Large intestine (tissue), 12 donors: ENCODE measurements at places on chromosomes 4 and X. TPM values are rescaled to one million over a fixed set of nuclear protein-coding genes. Genes with fewer than 3 reads are reported as not detected.

DNA sequence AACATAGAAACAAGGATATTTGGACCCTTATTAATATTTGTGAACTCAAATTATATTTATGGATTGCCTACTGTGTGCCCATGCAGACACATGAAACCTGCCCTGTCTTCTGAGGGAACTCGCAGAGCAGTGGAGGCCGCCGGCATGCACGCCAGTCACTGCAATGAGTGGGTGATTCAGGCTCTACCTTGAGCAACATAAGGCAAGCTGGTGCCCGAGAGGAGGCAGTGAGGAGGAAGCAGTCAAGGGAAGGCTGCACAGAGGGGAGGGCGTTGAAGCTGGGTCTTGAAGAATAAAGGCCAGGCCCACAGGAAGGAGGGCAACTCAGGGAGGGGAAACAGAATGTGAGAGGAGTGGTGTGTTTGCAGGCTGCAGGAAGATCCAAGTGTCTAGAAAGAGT lies 52.8 kb downstream of the PPEF2 start:
- no peak for DNase-seq

GRCh38 chrX:8242431-8243020 lies 71.5 kb upstream of the VCX2 start:
- no peak for DNase-seq

RNF150 gene
- polyA plus RNA-seq, result 9.0 TPM

DNA sequence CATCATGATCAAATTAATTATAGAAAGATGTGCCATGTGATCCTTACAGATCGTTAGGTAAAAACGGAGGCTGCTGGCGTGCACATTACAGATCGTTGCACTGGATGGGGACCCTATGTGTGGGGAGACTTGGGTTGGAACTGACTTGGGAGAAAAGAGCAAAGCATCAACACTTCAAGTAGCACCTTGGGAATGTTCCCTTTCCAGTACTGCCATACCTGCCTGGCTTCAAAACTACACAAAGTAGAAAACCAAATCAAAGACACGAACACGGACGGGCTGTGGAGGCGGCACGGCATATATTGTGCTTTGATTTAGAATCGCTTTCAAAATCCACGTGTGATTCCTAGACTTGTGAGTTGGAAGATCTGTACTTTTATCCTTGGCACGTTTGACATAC lies 898 bp downstream of the CMC4 start:
- DNase-seq, result no peak

BMPR1B gene
- 1.2 TPM for polyA plus RNA-seq

DNA sequence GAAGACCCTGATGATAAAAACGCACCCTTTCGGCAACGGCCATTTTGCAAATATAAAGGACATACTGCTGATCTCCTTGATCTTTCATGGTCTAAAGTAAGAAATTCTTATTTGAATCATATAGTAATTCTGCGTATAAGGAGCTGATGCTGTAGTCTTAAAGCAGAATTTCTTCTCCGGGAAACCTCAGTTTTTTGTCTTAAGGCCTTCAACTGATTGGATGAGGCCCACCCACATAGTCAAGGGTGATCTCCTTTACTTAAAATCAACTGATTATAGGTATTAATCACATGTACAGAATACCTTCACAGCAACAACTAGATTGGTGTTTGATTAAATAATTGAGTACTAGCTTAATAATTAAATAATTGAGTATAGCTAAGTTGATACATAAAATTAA lies 62.8 kb upstream of the DOCK11 start:
- DNase-seq, result no peak

MCTS1 gene
- 51.2 TPM for polyA plus RNA-seq

DNA sequence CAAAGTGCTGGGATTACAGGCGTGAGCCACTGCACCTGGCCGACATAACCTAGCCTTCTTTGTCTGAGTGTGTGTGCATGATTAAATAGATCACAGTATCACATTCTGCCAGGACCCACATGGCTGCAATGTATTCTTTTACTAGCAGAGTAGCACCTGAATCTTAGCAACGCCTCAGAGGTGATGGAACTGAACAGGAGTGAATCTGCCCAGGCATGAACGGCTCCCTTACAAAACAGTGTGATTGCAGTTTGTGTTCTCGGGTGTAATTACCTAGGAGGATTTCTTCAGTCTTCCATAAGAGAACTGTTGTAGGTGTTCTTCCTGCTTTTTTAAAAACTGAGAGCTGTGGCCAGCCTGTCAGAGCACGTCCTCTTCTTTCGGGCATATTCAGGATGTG lies 122.7 kb upstream of the STS start:
- no peak for DNase-seq

CABS1 gene
- not detected for polyA plus RNA-seq

CUL4B gene
- 37.9 TPM for polyA plus RNA-seq

GRCh38 chr4:182770259-182770995 lies 146.8 kb downstream of the DCTD start:
- DNase-seq, result peak; percentile 19

DNA sequence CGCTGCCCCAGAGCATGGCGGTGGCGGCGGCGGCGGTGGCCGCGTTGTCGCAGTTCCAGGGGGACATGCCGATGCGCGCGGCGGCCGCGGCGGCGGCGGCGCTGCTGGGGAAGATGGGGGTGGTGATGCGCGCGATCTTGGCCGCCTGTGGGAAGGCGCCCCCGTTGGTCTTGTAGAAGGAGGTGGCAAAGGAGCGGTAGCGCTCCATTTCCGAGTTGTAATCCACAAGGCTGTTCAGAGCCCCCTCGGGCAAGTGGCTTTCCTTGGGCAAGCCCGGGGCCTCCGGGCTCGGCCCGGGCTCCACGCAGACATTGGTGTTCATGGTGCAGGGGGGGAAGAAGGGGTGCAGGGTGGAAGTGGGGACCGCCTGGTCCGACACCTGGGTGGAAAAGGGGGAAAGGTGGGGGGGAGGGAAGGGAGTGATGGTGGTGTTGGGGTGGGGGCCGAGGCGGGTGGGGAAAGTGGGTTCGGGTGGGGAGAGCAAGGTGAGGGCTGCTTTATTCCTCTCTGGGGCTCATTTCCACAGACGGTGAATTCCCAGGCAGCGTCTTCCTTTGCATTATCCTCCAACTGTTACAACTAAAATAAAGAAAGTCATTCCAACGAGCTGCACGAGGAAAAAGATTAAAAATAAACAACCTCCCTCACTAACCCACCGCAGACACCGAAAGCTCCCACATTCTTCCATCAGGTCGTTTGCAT lies 3.1 kb downstream of the CXXC4 start:
- DNase-seq, result peak; percentile 75

DNA sequence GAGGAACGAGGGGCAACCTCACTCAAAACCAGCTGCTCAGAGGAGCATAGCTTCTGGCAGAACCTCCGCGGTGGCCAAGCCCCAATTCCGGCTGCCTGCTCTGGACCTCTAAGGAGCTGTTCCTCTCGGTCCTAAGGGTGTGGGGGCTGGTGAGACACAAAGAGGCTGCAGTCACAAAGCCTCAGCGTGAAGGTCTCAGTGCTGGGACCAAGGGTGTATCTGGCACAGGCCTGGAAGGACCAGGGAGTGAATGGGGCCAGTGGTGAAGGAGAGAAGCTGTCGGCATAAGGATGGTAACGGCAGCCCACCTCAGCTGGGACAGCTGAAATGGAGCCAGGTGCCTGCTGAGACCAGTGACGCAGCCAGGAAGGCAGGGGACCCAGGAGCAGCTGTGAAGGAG lies 5.3 kb downstream of the PDE6B start:
- no peak for DNase-seq

- no peak for DNase-seq
Observed at GRCh38 chrX:3286196-3286945, 60.1 kb downstream of the MXRA5 start.

DNA sequence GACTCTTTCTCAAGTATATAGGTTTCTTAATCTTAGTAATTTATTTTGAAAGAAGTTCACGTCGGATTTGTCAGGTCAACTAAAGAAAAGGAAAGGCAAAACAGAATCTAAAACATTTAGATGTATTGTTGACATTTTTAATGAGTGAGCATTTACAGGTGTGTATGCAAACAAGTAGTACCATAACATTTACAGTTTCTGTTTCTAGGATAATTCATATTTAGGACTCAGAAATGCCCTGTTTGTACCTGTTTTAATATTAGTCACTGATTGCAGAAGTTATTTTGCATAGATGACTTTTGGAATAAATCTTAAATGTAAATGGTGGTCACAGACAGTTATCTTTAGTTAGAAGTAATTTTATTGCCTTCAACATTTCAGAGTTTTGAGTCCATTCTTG lies 151.3 kb upstream of the NUDT6 start:
- DNase-seq, result no peak

- DNase-seq, result no peak
Observed at GRCh38 chr4:177667687-177668086, 225.4 kb upstream of the AGA start.

GRCh38 chrX:153509592-153509991 lies 7.8 kb upstream of the ATP2B3 start:
- no peak for DNase-seq

GIMD1 gene
- polyA plus RNA-seq, result 0.06 TPM

GRCh38 chrX:2799369-2799768 lies 29.4 kb upstream of the GYG2 start:
- DNase-seq, result no peak

GRCh38 chr4:2276581-2277325 lies 14.8 kb upstream of the MXD4 start:
- DNase-seq, result no peak

- DNase-seq, result no peak
Observed at GRCh38 chrX:11836284-11836683, 78.2 kb downstream of the MSL3 start.

DNA sequence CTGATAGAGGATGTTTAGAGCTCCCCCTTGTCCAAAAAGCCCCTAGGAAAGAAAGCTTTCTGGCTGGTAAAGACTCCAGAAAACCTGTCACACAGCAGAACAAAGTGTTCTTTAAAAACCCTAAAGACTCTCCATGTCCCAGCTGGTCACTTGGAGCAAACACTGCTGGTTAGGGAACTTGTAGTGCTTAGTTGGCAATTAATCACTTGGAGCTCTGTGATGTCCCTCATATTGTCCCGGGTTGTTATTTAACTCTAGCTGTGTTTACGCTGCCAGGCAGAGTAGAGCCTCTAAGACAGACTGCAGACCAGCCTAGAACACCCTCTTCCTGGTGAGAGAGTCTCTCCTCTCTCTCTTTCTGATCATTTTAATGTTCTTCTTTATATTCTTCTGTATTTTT lies 267.3 kb downstream of the BCOR start:
- DNase-seq, result no peak

GRCh38 chr4:2743518-2744445 lies 12.4 kb downstream of the TNIP2 start:
- DNase-seq, result no peak

DNA sequence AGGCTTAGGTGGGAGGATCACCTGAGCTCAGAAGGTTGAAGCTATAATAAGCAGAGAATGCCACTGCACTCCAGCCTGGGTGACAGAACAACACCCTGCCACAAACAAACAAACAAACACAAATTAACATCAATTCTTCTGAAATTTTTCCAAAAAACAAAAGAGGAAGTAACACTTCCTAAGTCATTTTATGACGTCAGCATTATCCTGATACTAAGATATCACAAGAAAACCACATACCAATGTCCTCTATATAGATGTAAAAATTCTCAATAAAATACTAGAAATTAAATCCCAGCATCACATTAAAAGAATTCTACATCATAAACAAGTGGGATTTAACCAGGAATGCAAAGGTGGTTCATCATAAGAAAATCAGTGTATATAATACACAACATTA lies 64.4 kb upstream of the STK26 start:
- DNase-seq, result no peak

MGAT4D gene
- polyA plus RNA-seq, result not detected

DNA sequence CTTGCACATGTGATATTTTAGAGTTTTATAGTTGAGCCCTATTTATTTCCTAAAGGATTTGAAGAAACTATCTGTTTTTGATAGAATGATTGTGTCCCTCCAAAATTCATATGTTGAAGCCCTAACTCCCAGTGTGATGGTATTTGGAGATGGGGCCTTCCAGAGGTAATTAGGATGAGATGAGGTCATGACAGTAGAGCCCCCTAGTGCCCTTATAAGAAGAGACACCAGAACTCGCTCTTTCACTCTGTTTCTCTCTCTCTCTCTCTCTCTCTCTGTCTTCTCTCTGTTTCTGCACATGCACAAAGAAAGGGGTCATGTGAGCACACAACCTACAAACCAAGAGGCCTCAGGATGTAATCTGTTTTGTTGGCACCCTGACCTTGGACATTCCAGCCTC lies 921.9 kb upstream of the DIAPH2 start:
- DNase-seq, result no peak

NAT8L gene
- 1.2 TPM for polyA plus RNA-seq

DNA sequence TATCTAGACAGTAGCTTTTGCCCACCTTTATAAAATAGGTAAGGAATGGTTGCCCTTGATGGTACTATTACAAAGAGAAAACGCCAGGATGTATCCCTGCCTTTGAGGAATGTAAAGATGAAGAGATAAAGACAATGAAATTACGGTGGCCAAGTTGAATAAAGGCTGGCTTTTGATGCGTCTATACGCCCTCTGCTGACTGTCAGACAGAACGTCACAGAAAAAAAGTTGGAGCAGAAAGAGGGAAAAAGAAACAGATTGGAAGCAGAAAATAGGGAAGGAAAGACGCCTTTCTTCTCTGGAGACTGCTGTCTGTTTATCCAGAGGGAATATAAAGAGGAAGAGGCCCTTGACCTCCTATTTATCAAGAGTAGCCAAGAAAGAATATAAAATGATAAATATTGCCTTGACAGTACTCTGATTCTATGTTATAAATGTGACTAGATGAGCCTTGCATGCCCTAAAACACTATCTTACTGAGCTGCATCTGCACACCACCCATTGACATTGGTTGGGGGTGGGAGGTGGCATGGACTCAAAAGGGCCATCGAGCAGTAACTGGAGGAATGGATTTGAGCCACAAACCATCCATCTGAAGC lies 30.6 kb downstream of the PCDH19 start:
- DNase-seq, result no peak

ASMT gene
- polyA plus RNA-seq, result not detected

- no peak for DNase-seq
Observed at GRCh38 chr4:19117022-19117421, 1095.5 kb upstream of the LCORL start.

CCDC158 gene
- 0.52 TPM for polyA plus RNA-seq

DNA sequence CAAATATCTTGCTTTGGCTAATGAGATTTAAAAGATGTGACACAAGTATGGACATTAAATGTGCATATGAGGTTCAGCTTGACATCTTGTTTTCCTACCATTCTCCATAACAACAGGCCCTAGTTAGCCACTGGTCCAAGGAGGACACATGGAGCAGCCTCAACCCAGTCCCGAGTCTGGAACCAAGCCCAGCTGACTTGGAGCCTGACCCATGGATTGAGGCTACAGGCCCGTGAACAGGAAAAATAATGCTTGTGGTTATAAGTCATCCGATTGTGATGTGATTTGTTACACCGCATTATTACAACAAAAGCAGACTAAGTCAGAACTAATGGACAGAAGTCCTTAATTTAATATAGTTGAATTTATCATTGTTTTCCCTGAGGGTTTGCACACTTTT lies 123.2 kb upstream of the BANK1 start:
- DNase-seq, result no peak

FRMD7 gene
- not detected for polyA plus RNA-seq

CHST7 gene
- 1.1 TPM for polyA plus RNA-seq
